ENCODE measurements at places on chromosomes 5 and 9. TPM values are rescaled to one million over a fixed set of nuclear protein-coding genes. Genes with fewer than 3 reads are reported as not detected.
A peak's percentile ranks its signal among the peaks of the same experiment; 100 is the strongest.

- H3K36me3 ChIP-seq, result no peaks in the 10 kb centered on the region
- no peak overlapping the region for H3K27ac ChIP-seq
- DNase-seq, result no peak
- H3K27me3 ChIP-seq, result no peaks in the 10 kb centered on the region
Observed at GRCh38 chr9:17204611-17205152, 69.8 kb downstream of the CNTLN start.

DNA sequence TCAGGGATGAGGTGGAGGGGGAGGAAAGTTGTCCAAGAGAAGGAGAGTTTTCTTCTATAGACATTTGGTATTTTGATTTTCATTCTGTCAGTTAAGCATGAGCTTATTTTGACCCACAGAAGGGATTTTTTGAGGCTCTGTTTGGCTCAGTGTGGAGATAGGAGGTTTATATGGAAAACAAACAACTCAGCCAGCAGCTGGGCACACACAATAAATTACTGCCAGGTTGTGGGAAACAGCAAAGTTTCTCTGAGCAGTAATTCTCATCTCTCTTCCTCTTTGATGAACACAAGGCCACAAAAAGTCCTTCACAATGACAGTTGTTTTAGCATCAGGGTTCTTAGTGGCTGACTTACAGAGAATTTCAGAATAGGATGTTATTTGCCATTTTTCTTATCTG is 486.1 kb downstream of the KDM4C start:
- H3K4me1 ChIP-seq, result no peaks in the 10 kb centered on the region
- H3K4me3 ChIP-seq, result no peak overlapping the region
- H3K27me3 ChIP-seq, result no peaks in the 10 kb centered on the region
- no peaks in the 10 kb centered on the region for H3K36me3 ChIP-seq
- no peak overlapping the region for H3K27ac ChIP-seq
- DNase-seq, result no peak

DNA sequence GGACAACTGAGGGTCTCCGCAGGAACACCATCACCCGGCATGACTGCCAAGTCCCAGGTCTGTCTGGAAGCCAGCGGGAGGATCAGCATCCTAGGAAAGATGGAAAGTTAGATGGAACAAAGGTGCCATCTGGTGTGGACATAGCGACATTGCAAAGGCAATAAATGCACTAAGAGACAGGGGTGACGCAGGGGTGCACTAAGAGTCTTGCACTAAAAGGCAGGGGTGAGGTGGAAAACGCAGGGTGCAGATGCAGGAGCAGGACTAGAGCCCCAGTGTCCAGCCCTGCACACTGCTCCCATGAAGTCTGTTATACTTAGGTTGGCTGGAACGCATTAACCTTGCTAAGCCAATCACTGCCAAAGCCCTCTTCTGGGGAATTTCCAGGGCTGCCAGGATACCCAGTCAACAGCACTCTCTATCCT is 15.5 kb downstream of the ATOX1 start:
- H3K36me3 ChIP-seq, result no peaks in the 10 kb centered on the region
- H3K4me1 ChIP-seq, result no peaks in the 10 kb centered on the region
- H3K27ac ChIP-seq, result no peak overlapping the region
- DNase-seq, result peak; percentile 65
- no peak overlapping the region for H3K4me3 ChIP-seq
- H3K27me3 ChIP-seq, result no peaks in the 10 kb centered on the region

DNA sequence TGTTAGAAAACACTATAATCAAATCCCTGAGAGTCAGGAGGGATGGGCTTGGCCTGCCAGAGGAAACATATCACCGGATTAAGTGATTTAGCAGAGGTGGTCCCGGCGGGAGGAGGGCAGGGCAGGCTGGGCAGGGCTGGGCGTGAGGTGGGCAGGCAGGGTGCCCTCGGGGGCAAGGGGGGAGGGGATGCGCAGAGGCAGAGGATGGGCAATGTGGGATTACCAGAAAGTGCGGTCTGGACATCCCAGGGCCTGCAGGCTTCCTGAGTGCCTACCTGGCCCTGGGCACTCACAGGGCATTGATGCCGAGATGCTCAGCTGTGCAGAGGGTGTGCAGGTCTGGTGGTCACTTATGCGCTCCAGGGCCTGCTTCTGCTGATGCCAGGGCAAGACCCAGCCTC is 115.2 kb downstream of the ADAMTS2 start:
- no peak overlapping the region for H3K4me3 ChIP-seq
- H3K36me3 ChIP-seq, result no peaks in the 10 kb centered on the region
- no peaks in the 10 kb centered on the region for H3K27me3 ChIP-seq
- H3K27ac ChIP-seq, result no peak overlapping the region
- peak; percentile 56 for DNase-seq
- H3K4me1 ChIP-seq, result no peaks in the 10 kb centered on the region

- no peaks in the 10 kb centered on the region for H3K36me3 ChIP-seq
- DNase-seq, result no peak
Observed at GRCh38 chr5:118963169-118963568, 25.2 kb downstream of the DTWD2 start.

GRCh38 chr5:174384509-174384947 is 339.0 kb downstream of the NSG2 start:
- no peak for DNase-seq
- H3K27me3 ChIP-seq, result no peaks in the 10 kb centered on the region
- H3K36me3 ChIP-seq, result no peaks in the 10 kb centered on the region

GRCh38 chr5:59348189-59348588 is 545.3 kb downstream of the PDE4D start:
- H3K27ac ChIP-seq, result no peak overlapping the region
- H3K4me1 ChIP-seq, result no peaks in the 10 kb centered on the region
- H3K36me3 ChIP-seq, result no peaks in the 10 kb centered on the region
- no peaks in the 10 kb centered on the region for H3K27me3 ChIP-seq
- DNase-seq, result no peak
- H3K4me3 ChIP-seq, result no peak overlapping the region

DNA sequence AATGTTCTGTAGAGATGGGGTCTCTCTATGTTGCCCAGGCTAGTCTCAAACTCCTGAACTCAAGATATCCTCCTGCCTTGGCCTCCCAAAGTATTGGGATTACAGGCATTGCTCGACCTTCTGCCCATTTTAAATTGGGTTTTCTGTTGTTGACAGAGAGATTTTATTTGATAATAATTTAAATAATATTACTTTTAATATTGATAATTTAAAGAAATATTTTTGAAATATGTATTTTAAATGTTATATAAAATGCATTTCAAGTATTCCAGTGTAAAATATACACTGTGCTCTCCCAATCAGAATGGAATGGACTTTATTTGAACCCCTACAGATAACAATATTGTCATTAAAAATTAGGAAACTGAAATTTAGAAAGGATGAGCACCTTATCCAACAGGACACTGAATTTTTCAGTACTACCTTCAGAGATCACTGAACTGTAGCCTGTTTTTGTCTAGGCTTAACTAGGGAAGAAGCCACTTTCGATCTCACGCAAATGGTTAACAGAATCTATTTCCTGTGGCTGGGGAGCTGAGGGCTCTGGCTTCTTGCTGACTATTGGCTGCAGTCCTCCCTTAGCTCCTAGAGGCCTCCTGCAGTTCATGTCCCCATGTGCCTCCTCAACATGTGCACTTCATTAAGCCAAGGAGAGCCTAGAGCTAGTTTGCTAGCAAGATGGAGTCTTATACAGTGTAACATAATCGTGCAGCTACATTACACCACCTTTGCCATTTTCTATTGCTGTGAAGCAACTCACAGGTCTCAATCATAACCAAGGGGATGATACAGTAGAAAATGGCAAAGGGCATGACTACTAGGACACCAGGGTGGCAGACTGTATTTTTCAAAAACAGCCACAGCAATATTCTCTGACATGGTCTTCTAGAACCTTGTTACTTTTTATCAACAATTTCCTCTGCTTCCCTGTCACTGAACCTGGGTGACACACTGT is 150.0 kb downstream of the CDC42SE2 start:
- no peaks in the 10 kb centered on the region for H3K4me1 ChIP-seq
- DNase-seq, result no peak
- H3K27ac ChIP-seq, result no peak overlapping the region
- no peaks in the 10 kb centered on the region for H3K36me3 ChIP-seq

- H3K27me3 ChIP-seq, result no peaks in the 10 kb centered on the region
- DNase-seq, result no peak
- H3K27ac ChIP-seq, result no peak overlapping the region
- no peak overlapping the region for H3K4me3 ChIP-seq
- H3K4me1 ChIP-seq, result no peaks in the 10 kb centered on the region
Observed at GRCh38 chr5:176952531-176953193, 53.5 kb upstream of the HK3 start.

DNA sequence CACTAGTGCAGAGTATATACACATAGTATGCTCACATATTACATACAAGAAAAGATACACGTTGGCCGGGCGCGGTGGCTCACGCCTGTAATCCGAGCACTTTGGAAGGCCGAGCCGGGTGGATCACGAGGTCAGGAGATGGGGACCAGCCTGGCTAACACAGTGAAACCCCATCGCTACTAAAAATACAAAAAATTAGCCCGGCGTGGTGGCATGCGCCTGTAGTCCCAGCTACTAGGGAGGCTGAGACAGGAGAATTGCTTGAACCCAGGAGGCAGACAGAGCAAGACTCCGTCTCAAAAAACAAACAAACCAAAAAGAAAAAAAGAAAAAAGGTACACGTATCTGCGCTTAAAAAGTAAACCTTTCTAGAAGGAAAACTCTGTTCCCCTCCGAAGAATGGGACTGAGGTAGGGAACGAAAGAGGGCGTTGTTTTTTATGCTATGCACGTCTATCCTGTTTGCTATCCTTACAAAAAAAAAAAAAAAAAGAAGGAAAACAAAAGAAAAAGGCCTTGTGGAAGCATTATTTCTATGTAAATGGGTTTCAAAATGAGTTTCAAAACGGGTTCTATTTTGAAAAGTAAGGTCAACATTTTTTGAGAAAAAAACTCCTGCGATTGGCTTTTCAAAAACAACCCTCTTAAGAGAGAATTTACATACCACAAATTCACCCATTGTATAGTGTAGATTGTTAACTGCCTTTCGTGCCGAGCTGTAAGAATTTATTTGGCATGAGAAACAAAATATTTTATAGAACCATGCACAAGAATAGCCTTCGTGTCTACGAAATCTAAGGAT is 1.2 kb downstream of the AK3 start:
- H3K27me3 ChIP-seq, result no peaks in the 10 kb centered on the region
- peak overlapping the region; percentile 45 for H3K4me3 ChIP-seq
- H3K36me3 ChIP-seq, result no peaks in the 10 kb centered on the region

DNA sequence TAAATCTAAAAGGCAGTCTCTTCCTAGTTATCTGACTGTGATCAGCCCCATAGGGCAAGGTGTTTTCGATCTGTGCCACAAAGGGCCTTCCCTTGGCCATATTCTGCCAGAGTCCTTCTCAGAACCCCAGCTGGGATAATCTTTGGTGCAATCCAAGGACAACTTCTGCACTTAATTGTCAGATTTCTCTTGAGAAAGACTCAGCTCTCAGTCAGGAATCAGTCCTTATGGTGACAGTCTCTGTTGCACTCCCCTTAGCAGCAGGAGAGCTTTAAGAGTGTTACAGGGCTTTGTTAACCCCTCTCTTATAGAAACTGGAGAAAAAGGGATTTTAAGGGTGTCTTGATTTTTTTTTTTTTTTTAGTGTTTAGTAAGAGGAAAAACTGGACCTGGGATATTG is 15.4 kb upstream of the RFX3 start:
- no peak overlapping the region for H3K4me3 ChIP-seq
- no peaks in the 10 kb centered on the region for H3K36me3 ChIP-seq
- H3K27me3 ChIP-seq, result no peaks in the 10 kb centered on the region
- no peaks in the 10 kb centered on the region for H3K4me1 ChIP-seq

GRCh38 chr5:45521067-45521466 is 175.1 kb downstream of the HCN1 start:
- no peak overlapping the region for H3K4me3 ChIP-seq
- no peaks in the 10 kb centered on the region for H3K4me1 ChIP-seq
- no peak overlapping the region for H3K27ac ChIP-seq
- no peaks in the 10 kb centered on the region for H3K36me3 ChIP-seq
- no peak for DNase-seq

- no peak overlapping the region for H3K4me3 ChIP-seq
- no peaks in the 10 kb centered on the region for H3K27me3 ChIP-seq
- H3K4me1 ChIP-seq, result no peaks in the 10 kb centered on the region
- DNase-seq, result no peak
- H3K27ac ChIP-seq, result no peak overlapping the region
- H3K36me3 ChIP-seq, result no peaks in the 10 kb centered on the region
Observed at GRCh38 chr5:87899721-87900131, 368.9 kb downstream of the TMEM161B start.

- no peaks in the 10 kb centered on the region for H3K36me3 ChIP-seq
- no peak for DNase-seq
- no peaks in the 10 kb centered on the region for H3K4me1 ChIP-seq
- H3K27ac ChIP-seq, result no peak overlapping the region
Observed at GRCh38 chr5:30880514-30880913, 313.0 kb upstream of the CDH6 start.

- no peaks in the 10 kb centered on the region for H3K27me3 ChIP-seq
- peaks cover 25% of the 10 kb centered on the region for H3K4me1 ChIP-seq
- DNase-seq, result no peak
Observed at GRCh38 chr5:158884827-158885518, 214.7 kb downstream of the EBF1 start.

- no peaks in the 10 kb centered on the region for H3K4me1 ChIP-seq
- H3K4me3 ChIP-seq, result no peak overlapping the region
- H3K27ac ChIP-seq, result no peak overlapping the region
Observed at GRCh38 chr9:970151-970996, 6.1 kb upstream of the DMRT3 start.

DNA sequence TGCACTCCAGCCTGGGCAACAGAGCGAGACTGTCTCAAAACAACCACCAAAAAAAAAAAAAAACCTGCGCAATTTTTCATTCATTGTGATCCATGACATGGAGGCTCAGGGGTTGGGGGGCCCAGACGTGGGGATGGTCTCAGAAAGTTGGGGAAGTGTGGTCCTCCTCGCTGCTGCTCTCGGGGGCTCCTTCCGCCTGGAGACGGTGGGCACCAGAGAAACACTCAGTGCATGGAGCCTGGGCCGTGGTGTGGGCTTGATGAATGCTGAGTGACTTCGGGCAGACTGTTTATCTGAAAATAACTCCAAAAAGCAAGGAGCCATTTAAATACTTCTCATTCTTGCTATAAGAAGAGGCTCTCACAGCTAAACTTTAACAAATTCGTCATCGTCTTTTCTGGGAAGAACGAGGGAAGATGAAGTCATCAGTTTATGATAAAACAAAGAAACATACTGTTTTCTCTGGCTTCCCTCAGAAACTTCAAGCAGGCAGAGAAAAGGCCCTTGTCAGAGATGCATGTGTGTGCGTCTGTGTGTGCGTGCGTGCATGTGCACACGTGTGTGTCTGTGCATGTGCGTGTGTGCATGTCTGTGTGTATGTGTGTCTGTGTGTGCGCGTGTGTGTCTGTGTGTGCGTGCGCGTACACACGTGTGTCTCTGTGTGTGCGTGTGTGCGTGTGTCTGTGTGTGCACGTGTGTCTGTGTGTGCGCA is 35.0 kb downstream of the RASGEF1C start:
- no peaks in the 10 kb centered on the region for H3K36me3 ChIP-seq
- no peak overlapping the region for H3K27ac ChIP-seq
- no peak for DNase-seq
- H3K4me3 ChIP-seq, result no peak overlapping the region
- H3K27me3 ChIP-seq, result no peaks in the 10 kb centered on the region
- no peaks in the 10 kb centered on the region for H3K4me1 ChIP-seq

The MOCS2 gene
- total RNA-seq, result 39.2 TPM

The TIMD4 gene
- 0.65 TPM for total RNA-seq

The CD72 gene
- 3.7 TPM for total RNA-seq

The PCDHA13 gene
- total RNA-seq, result 0.16 TPM

The CER1 gene
- 0.29 TPM for total RNA-seq

The SAPCD2 gene
- total RNA-seq, result 0.26 TPM

The PCDHB3 gene
- 2.9 TPM for total RNA-seq

The PCDHB16 gene
- 5.1 TPM for total RNA-seq

The ZDHHC11 gene
- total RNA-seq, result 26.0 TPM

The COL5A1 gene
- 159 TPM for total RNA-seq

The SLC34A1 gene
- not detected for total RNA-seq

All from aorta (tissue), 5 donors.